ENCODE measurements at places on chromosomes 7 and 10. TPM values are rescaled to one million over a fixed set of nuclear protein-coding genes. Genes with fewer than 3 reads are reported as not detected.

COL13A1 gene
- 4.4 TPM for total RNA-seq

ATRNL1 gene
- 1.8 TPM for total RNA-seq

LIPJ gene
- 0.06 TPM for total RNA-seq

LAMB1 gene
- total RNA-seq = 110 TPM

DOCK1 gene
- total RNA-seq = 20.8 TPM

PDGFA gene
- total RNA-seq = 32.2 TPM

PROSER2 gene
- 1.5 TPM for total RNA-seq

WDFY4 gene
- total RNA-seq = 1.4 TPM

ADRB1 gene
- total RNA-seq = 39.5 TPM

RPP38 gene
- 12.2 TPM for total RNA-seq

MUC12 gene
- total RNA-seq = not detected

ANKRD30A gene
- total RNA-seq = not detected

FAM204A gene
- total RNA-seq = 68.2 TPM

SEMA4G gene
- 3.2 TPM for total RNA-seq

OR2A42 gene
- total RNA-seq = not detected

IQUB gene
- 0.58 TPM for total RNA-seq

AIFM2 gene
- 10.1 TPM for total RNA-seq

SLC26A4 gene
- 0.37 TPM for total RNA-seq

RNF32 gene
- 0.47 TPM for total RNA-seq

TMEM273 gene
- 36.9 TPM for total RNA-seq

THNSL1 gene
- 4.6 TPM for total RNA-seq

KCP gene
- total RNA-seq = 0.25 TPM

SIRT1 gene
- 16.8 TPM for total RNA-seq

TUBGCP2 gene
- total RNA-seq = 34.9 TPM

PTEN gene
- 76.2 TPM for total RNA-seq
